Progenitor cell of endocrine pancreas (in vitro differentiated cells): ENCODE measurements at places on chromosomes 6 and 20.

GRCh38 chr6:32974016-32974333 lies 5.6 kb downstream of the BRD2 start:
- DNase-seq, result no peak

DNA sequence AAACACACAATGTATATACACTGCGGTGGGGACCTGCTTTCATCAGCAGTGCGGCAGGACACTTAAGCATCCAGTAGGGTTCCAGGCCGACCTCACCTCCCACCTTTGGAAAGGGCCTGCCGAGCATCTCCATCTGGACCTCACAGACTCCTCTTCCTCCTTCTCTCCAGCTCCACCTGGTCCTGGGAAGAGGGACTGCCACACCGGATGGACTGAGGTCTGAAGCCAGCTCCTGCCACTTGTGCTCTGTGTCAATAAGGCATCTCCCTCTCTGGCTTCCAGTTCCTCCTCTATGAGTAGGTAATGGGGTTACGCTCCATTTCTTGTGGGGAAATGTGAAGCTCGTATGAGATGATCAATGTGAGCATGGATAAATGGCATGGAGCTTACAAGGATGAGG lies 19.1 kb upstream of the NNAT start:
- DNase-seq, result no peak

DNA sequence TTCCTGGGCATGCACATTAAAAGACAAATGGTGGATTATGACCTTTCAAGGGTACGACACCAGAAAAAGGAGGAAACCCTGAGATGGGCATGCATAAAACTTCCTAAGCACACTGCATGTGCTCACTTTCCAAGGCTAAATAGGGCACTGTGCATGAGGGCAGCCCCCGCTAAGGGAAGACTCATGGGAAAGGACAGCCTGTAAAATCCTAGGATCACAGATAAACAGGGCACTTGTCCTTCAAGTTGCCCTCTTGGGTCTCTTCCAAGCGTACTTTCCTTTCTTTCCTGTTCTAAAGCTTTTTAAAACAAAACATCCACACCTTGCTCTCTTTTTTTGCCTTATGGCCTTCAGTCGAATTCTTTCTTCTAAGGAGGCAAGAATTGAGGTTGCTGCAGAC lies 106.5 kb upstream of the SYNCRIP start:
- no peak for DNase-seq

- no peak for DNase-seq
Measured at GRCh38 chr6:111091987-111092386, 4.7 kb downstream of the SLC16A10 start.

DNA sequence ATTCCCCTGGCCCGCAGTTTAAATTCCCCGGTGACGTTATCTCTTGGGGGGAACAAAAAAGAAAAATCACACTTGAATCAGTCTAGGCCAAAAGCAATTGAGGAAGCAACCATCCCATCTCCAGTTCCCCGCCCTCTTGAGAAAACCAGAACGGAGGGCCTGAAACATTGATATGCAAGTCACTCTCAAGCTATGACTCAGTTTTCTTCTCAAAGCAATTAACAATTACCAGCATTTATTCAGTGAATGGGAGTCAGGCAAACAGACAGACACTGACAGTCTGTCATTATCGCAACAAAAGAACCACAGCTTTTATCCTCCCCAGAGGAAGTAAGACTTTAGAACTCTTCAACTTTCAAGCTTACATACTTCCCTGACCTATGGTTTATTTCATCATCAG lies 100.9 kb downstream of the OPRM1 start:
- DNase-seq, result no peak

- no peak for DNase-seq
Measured at GRCh38 chr6:80547827-80548226, 441.4 kb downstream of the BCKDHB start.

DNA sequence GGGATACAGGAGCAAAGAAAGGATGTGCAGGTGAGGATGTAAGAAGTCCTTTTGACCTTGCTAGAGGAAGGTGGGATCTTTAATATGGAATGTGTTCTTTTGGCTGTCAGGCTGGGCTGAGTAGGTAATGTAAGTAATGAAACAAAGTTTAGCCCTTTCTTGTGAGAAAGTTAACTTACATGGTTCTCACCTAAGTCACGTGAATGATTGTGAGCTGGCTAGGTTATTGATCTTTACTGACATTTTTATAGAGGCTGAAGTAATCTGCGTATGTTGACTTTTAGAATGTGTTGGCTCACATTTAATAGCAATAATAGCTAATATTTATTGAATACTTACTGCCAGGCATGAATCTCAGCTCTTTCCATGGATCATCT lies 2.6 kb downstream of the TOP1 start:
- DNase-seq, result no peak

- DNase-seq, result no peak
Measured at GRCh38 chr20:33811776-33812151, 616 bp downstream of the CHMP4B start.

- no peak for DNase-seq
Measured at GRCh38 chr6:76351275-76351674, 278.8 kb upstream of the IMPG1 start.

GRCh38 chr6:35857853-35858252 lies 52.7 kb downstream of the LHFPL5 start:
- DNase-seq, result no peak

- no peak for DNase-seq
Measured at GRCh38 chr20:833121-833449, 430 bp upstream of the FAM110A start.

- no peak for DNase-seq
Measured at GRCh38 chr6:32076321-32076809, 32.8 kb downstream of the TNXB start.

- no peak for DNase-seq
Measured at GRCh38 chr6:170082531-170083187, 208.2 kb downstream of the DLL1 start.

DNA sequence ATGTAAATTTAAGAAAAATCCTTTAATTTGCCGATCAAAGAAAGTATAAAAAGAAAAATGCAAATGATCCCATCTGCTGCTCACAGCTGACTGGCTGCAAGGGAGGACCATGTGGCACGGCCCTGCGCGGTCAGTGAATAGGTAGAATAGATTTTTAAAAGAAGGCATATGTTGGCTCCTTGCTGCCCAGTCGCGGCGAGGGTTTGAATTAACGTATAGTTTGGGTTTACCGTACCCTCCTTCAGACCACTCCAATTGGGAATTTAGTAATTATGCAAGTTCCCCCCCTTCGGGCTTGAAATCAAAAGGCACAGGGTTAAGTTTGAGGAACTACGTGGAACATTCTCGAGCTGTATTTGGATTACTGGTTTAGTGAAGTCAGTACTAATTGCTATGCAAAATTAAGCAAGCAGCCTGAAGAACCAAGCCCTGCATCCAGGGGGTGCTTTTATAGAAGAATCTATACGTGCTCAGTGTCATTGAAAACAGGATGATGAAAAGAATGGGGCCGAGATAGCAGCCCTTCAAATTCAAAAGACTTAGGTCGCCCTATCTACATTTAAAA lies 1.1 kb upstream of the BEND3 start:
- no peak for DNase-seq

DNA sequence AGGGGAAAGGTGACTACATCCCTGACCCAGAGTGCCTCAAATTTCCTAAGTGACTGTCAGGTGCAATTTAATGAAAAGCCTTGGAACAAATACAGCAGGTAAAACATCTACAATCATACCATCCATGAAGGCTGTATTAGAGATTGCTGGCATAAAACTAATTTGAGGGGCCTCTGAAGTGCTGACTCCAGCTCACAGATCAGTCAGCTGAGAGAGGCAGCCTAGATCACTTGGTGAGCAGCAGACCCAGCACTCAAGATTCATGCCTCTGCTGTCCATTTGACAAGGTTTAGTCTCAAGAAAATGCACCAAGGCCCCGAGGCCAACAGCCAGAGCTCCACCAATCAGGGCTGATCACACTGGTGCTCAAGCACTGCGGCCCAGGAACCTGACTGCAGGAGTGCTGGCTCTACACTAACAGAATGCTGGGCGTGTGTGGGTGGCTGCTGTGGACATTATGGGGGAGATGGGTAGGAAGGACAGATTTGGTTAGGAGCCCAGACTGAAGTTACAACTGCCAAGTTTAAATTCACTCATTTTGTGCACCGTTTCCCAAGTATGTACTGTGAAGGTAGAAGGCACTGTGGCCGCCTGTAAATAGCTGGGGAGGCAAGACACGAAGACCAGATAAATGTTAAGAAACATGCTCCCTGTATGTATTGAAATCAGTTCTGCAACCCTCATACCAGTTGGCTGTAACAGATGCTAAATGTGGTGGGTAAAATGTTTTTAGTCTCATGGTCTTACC lies 28.2 kb downstream of the SNX5 start:
- DNase-seq, result no peak

GRCh38 chr6:47836046-47836445 lies 54.2 kb downstream of the OPN5 start:
- no peak for DNase-seq

- DNase-seq, result no peak
Measured at GRCh38 chr6:68108233-68108835, 526.7 kb upstream of the ADGRB3 start.

DNA sequence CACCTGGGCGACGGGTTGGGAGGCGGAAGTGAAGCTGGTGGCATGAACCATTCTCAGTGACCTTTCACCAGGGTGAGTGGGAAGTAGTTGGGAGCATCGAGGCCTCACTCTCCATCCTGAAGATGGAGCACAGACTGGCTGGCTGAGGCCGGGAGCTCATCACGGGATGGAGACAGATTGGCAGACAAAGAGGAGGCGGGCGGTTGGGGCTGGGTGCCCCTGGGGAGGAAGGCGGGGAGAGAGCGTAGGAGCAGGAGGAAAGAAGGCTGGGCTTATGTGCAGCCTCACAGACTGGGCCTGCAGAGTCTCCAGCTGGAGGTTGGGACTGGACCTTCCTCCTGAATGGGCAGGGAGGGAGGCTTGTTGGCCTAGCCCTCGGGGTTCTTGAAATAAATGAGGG lies 44.2 kb upstream of the SCRT2 start:
- no peak for DNase-seq

DNA sequence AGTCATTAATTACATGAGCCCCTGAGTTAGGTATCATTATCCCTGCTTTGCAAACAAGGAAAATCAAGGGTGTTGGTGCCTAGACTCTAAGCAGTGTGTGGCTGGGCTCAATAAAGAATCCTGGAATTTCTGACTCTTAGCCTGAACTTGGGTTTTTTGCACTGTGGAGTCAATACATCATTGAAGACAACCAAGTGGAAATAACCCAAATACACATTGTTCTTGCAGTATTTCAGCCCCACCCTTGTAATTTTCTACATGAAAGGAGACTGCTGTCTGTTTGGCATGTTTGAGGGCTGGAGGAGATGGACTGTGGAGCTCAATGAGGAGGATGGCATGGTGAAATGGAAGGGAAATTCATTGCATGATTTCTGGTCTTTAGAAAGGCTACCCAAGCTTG lies 110.3 kb downstream of the CRYBG1 start:
- no peak for DNase-seq

DNA sequence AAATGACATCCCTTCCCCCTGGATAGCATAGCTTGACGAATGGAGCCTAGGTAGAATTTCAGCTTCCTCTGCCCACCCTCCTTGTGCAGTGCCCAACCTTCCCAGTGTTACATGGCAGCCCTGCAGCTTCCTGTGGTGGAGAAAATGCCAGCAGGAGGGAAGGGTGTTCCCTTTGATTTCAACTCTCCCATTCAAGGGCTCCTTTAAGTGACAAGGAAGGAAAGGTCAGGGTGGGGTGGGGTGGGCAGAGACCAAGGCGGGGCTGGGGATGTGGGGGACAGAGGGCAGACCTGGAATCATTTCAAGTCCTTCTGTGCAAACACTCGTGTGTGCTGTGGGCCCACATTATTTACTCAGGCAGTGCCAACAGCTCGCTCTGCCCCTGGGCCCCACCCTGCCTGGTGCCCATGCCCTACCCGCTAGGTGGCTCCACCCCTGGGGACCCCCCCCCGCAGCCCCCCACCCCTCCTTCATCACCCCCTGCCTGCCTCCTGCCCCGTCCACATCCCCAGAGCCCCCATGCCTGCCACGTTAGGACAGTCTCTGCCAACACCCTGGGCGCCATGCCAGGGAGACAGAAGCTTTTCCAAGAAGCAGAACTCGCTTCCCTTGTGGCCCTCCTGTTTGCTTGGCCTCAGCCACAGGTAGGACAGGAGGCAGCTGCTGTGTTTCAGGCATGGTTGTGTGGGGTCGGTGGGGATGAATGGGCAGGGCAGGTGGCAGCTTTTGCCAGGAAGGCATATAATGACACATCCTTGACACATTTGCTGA lies 9.4 kb downstream of the SPDEF start:
- no peak for DNase-seq

- DNase-seq, result no peak
Measured at GRCh38 chr6:75436869-75437268, 56.7 kb downstream of the FILIP1 start.

DNA sequence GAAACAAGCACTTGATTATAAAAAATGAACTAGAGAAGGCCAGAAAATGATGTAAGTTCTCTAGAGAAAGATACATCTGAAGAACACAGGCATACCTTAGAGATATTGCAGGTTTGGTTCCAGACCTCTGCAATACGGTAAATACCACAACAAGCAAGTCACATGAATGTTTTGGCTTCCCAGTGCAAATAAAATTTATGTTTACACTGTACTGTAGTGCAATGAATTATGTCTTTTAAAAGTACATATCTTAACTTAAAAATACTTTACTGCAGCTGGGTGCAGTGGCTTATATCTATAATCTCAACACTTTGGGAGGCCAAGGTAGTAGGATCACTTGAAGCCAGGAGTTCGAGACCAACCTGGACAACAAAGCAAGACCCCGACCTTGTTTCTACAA lies 10.9 kb upstream of the KIAA1586 start:
- DNase-seq, result no peak

- peak; percentile 81 for DNase-seq
Measured at GRCh38 chr20:4592316-4593148, 129.2 kb upstream of the PRND start.

DNA sequence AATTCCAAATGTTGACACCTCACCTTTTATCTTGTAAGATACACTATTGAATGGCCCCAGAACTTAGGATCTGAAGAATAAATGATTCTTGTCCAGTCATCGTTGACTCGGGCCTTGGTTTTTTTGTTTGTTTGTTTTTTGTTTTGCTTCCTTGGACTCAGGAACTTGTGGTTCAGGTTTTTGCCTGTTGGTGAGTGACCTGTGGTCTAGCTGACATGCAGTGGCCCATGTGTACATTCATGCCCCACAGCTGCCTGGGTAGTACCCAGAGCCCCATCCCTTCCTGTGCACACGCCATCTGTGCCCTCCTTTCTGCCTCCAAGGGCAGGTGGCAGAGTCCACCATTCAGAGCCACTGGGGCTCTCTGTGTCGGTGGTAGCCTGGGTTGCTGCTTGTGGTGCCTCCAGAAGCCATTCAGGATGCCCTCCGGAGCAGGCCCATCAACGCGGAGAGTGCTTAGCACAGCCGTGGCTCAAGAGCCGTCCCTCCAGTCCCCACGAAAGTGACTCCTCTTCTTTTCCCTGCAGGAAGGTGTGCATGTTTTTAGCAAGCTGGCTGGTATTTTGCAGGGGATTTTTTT lies 85.9 kb downstream of the SYNJ2 start:
- DNase-seq, result no peak

GRCh38 chr20:18103497-18103896 lies 34.2 kb upstream of the KAT14 start:
- DNase-seq, result no peak

DNA sequence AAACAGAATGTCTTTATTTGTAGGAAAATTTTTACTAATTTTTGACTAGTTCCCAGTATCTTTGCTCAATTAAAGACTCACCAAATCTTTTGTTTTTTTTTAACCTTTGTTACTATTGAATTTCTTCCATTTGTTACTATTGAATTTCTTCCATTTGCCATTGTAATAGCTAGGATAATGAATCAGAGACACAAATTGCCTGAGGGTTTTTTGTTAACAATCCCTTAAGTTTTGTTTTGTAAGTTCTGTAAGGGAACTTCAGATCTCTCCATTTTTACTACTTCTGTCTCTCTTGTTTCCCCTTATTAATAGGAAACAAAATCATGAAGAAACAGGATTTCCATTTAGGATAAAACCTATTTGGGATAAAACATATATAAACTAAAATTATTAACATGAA lies 104.3 kb downstream of the MAP3K4 start:
- no peak for DNase-seq
